Amniotic stem cell (primary cell): ENCODE measurements at places on chromosomes 6 and 20.

DNA sequence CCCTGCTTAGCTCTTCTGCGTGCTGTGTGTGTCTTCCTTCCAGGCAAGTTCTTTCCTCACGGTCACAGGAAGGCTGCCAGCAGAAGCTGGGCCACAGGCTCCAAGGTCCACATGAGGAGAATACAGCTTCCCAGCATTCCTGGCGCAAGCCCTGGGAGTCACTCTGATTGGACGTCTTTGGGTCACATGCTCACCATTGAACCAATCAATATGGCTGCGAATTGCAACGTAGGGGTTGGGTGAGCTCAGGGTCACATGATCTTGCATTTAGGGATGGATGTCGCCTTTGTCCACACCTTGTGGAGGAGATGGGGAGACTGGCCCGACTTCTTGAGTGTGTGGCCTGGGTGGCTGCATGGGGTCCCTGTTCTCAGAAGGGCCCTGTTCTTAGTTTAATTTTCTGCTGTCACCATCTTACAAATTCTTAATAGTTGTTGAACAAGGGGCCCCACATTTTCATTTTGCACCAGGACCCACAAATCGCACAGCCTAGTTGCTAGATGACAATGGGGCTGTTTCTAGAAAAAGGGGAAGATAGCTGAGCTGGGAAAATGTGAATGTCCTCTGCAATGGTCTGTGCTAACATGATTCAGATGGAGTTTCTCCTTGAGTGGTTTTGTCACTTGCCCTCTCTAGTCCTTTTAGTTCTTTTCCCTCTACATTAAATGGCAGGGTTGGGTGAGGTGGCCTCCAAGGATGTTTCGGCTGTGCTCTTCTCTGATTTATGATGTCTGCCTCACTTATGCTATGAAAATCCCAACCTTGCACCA lies 149.6 kb downstream of the CDH26 start:
- no peak for DNase-seq

- DNase-seq: no peak
Measured at GRCh38 chr6:118683881-118684872, 32.8 kb upstream of the CEP85L start.

DNA sequence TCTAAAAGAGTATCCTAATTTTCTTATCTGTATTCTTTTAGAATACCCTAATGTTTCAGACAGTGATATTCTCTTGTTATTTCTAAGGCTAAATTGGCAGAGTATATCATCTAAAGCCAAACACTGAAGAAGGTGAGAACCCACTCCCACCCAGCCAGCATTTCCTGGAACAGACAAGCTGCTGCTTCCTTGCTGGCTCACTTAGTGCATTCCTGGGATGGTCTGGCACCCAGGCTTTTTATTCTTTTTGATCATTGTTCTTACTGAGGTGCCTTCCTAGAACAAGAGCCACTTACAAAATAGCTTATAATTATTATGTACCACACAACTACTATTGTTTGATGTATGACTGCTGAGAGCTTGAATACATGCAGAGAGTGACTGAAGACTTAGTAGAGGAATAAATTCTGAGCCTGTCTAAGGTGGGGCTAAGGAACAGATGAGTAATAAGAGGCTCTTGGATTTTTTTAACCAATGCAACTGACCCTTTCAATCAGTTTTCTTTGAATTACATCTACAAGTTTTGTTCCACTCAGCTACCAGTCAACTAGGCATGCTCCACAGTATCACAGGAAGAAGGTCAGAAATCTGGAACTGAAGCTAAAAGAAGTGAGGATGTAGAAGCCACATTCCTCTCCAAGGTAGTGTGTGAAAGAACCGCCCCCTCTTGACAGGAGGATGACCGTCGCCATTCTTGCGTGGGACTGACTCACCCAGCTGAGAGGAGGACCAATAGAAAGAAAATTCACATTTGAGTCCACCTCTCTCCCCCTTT lies 30.1 kb downstream of the PRPH2 start:
- peak; percentile 30 for DNase-seq

- DNase-seq: no peak
Measured at GRCh38 chr6:133499662-133500061, 258.5 kb downstream of the EYA4 start.

DNA sequence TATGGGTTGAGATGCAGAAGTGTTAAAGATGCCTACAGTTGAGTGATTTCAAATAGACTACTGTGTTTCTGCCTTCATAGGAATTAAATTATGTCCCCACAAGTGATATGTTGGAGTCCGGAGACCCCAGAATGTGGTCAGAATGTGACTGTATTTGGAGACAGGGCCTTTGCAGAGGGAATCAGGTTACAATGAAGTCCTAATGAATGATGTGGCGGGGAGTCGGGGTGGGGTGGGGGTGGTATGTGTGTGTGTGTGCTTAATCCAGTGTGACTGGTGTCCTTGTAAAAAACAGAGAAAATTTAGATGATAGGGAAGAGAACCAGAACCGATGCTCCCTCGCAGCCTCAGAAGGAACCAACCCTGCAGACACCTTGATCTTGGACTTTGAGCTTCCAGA lies 448.2 kb downstream of the QKI start:
- DNase-seq: no peak

DNA sequence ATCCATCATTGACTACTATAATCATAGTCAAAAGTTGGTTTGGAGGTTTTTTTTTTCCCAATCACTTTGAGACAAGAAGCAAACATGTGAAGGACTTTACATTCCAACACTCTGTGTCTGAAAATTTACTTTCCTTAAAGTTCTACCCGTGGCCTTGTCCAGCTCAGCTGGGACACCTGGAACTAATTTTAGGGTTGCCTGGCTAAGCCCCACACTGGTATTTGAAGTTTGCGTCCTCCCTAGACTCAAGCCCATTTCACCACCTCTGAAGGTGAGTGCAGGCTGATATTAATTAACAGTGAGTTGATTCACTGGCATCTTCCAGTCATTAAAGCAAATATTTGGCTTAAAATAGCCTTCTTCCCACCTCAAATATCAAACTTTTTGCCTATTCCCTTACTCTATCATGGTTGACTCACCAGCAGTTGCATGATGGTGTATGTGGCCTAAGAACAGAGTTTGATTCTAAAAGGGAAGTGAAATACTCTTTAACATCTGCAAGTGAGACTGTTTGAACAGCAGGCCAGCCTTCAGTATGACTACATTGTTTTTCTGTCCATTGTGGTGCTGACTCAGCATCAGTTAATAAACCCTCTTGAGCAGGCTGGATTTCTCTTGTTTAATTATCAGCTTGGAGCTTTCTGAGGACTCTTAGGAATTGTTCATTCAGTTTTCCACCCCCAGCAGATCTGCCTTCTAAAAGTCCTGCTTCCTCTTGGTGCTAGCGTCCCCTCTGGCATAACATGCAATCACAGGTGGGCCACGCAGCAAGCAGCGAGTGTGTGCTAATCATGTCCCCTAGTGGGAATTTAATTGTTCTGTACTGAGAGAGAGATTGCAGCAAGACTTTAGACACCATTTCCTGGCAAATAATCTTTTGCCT lies 1.8 kb upstream of the PRDM1 start:
- DNase-seq: no peak

DNA sequence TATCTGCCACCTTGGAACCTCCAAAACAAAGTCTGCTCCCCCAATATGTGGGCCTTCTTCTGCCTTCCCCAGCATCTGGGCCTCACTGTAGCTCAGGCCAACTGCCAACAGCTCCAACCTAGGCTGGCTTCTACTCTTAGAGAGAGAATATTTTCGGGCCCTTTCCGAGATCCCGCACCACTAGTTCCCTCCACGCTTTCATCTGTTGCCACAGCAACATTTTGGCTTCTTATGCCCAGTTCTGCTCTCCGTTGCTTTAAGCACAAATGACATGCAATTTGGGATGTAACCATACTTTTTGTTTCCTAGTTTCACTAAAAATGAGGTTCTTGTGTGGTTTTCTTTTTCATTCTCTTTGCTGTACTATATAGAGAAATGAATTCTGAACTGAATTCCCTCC lies 33.6 kb downstream of the PSMB9 start:
- DNase-seq: no peak

DNA sequence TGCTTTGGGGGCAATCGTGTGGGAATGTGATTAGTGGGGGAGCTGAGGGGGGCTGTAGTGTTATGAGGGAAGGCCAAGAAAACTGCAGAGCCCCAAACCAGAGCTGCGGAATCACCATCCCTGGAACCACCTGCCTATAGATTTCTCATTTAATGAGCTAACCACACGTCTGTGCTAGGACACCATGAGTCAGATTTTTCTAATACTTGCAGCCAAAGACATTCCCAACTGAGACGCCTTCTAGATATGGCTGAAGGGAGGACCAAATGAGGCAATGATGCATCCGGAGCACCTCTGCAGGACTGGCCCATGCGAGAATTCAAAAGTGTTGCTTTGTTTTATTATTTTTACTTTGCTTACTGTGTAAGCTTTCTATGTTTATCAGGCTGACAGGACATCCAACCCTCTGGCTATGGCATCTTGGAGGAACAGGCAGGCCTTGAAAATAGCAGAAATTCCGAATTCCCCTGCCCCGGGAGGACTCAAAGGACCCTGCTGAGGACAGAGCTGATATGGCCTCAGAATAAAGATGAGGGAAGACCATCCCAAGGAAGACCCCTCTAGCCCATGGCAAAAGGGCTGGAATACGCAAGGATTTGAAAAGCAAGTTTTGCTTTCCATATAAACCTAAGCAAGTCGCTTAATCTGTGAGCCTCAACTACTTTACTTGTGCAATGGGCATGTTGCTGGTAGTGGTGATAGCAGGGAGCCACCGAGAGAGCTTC lies 3.1 kb upstream of the PTGIS start:
- no peak for DNase-seq

GRCh38 chr6:108947114-108947854 lies 99.1 kb downstream of the ARMC2 start:
- peak; percentile 41 for DNase-seq

DNA sequence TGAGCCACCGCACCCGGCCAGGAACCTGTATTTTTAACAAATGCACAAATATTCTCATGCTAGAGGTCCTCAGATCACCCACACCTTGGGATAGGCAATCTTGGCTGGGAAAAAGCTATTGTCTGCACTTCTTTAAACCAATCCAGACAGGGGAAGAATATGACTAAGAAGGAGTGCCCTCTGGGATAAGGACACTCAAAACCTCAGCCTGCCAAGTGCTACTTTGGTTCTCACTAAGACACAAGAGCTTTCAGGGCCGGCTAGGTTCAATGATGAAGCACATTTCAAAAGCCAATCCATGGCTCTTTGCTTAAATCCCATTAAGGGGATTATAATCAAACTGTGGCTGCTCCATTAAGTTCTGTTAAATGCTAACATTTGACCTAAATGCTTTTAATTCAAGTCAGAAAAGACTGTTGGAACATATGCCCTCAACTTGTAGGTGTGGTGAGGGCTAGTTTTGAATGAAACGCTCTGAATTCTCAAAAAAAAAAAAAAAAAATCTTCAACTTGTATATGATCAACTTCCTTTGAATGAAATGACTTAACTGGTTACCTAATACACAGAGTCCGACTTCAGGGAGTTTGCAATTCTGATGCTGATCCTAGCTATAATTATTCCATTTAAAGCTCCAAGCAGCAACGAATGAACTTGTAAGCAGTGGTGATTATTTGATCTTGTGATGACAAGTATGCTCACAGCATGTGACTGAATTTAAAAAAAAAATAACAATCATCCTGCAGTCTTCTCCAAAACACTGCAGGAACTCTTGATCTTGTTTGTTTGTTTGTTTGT lies 56.6 kb downstream of the SLC23A2 start:
- DNase-seq: no peak

- no peak for DNase-seq
Measured at GRCh38 chr20:60266177-60266823, 308.1 kb downstream of the CDH26 start.

GRCh38 chr6:4800662-4801061 lies 24.5 kb downstream of the CDYL start:
- no peak for DNase-seq

GRCh38 chr6:20686142-20686541 lies 151.9 kb downstream of the CDKAL1 start:
- DNase-seq: no peak

DNA sequence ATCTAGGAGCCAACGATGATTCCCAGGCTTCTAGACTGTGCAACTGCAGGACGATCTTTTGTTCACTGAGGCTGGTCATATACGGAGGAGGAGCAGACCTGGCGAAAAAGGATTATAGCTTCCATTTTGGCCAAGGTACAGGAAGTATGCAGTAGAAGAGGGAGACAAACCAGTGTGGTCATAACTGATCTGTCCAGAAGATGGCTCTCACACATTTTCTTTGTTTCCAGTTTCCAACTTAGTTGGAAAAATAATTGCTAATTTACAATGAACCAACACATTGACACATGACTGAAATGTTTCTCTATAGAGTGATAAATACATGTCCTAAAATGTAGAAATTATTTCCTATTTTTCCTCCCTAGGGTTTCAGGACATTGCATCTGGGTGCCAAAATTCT lies 364.1 kb upstream of the BTBD3 start:
- no peak for DNase-seq

DNA sequence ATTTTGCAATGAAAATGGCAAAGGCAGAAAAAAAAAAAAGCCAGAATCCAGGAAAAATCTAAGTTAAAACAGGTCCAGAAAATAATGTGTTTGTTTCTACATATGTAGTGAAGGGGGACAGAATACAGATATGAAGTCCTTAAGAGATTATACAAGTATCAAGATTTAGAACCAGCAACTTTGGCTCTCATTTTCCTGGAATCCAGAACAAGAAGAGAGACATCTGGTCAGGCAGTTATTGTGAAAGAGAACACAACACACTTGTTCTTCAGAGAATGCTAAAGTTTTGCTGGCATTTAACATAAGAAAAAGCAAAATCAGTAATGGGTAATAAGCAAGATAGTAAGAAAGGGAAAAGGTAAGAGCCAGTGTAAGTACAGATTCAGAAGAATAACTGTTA lies 21.1 kb downstream of the BAG2 start:
- DNase-seq: no peak

GRCh38 chr20:36132802-36133211 lies 21.7 kb upstream of the EPB41L1 start:
- DNase-seq: no peak

GRCh38 chr6:26284537-26285142 lies 80.4 kb upstream of the BTN3A2 start:
- no peak for DNase-seq

DNA sequence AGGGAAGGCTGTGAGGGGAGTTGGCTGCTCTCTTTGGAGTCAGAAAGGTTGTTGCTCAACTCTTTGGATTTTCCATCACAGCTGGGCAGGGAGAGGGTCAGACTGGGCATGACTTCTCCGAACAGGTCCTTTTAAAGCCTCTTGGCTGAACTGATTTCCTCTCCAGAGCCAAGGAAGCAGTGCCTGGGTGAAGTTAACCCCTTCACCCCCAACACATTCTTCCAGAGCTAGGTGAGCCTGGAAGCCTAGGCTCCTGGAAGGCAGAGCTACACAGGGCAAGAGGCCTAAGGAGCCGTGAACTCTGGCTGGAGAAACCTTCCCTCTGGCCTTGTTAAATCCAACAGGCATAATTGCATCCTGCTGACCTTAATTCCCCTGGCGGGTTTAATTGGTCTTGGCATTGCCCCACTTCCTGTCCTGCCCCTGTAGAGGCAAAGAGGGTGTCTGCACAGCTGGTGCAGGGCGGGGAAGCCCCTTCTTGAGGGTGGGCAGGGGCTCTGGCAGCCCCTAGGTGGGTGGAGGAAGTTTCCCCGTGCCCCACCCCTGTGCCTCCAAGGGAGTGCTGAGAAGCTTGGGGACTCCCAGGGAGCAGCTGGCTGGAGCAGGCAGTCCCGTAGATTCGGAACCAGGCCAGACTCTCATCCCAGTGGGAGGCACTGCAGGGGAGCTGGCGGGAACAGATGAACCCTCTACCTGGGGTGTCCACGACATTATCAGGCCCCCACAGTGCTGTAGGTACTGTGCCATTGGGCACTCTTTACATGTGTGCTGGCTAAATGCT lies 3.6 kb upstream of the MYLK2 start:
- no peak for DNase-seq
